ENCODE measurements at places on chromosomes 13 and 19. TPM values are rescaled to one million over a fixed set of nuclear protein-coding genes. Genes with fewer than 3 reads are reported as not detected.

DNA sequence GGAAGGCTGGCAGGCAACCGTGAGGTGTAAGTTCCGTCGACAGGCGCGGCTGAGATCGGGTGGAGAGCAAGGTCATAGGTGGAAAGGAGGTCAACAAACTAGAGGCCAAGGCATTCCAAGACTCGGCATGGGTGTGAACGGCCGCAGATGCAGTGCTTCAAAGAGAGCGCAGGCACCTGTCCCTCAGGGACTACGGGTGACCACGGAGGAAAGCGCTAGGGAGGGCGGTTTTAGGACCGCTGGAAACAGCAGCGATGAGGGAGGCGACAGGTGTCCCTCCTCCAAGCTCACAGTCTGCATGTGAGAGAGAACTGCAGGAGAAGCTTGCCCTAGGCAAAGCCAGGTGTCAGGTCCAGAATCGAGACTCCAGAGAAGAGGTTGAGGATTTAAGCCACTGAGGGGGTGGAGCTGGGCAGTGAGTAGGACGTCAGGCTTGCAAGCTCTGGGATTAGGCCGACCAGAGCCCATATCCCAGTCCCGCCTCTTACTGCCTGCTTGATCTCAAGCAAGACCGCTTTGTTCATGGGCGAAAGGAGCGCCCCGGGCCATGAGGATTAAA, 1.6 kb upstream of the MLNR start:
- DNase-seq = no peak

Gene RPS15
- total RNA-seq = 2,933 TPM

Gene SBSN
- total RNA-seq = not detected

GRCh38 chr19:18894254-18895037, 1.5 kb downstream of the CERS1 start:
- peak; percentile 48 for DNase-seq

- no peak for DNase-seq
These were observed 5.9 kb upstream of the PLAUR start for GRCh38 chr19:43675906-43676305.

Gene ALOX5AP
- total RNA-seq = 6.2 TPM

Gene IRGC
- total RNA-seq = not detected

DNA sequence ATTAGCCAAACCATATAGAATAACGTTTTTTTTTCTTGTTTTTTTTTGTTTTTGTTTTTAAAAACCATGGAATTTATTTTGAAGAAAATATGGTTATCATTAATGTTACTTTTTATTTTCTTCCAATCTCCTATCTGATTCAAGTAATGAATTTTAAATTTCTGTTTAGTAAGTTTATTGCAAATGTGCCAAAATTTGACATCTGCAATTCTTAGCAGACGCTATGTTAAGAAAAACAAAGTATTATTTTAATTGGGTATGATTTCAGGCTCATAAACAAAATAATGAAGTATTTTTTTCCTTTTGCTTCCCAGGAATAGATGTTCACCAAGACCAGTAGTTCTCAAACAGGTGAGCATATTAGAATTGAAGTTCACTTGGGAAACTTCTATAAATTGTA, 63.1 kb downstream of the POSTN start:
- DNase-seq = no peak

GRCh38 chr19:34734537-34735103, 577 bp downstream of the ZNF181 start:
- DNase-seq = no peak

DNA sequence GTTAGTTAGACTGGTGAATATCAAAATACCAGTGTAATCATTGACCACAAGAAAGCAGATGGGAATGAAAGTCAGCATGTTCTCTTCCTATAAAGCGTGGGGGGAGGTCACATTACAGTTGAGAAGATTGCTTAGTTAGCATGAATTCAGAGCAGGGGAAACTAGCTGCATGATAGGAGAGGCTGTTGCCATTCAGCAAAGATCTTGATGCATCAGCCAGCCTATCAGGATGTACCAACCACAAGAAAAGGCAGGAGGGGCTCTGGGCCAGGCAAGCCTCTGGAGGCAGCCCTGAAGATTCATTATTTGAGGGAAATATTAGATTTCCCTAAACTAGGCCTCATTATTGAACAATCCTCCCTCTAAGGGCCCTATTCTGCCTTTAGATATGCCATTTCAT, 5.0 kb upstream of the MTMR6 start:
- no peak for DNase-seq

DNA sequence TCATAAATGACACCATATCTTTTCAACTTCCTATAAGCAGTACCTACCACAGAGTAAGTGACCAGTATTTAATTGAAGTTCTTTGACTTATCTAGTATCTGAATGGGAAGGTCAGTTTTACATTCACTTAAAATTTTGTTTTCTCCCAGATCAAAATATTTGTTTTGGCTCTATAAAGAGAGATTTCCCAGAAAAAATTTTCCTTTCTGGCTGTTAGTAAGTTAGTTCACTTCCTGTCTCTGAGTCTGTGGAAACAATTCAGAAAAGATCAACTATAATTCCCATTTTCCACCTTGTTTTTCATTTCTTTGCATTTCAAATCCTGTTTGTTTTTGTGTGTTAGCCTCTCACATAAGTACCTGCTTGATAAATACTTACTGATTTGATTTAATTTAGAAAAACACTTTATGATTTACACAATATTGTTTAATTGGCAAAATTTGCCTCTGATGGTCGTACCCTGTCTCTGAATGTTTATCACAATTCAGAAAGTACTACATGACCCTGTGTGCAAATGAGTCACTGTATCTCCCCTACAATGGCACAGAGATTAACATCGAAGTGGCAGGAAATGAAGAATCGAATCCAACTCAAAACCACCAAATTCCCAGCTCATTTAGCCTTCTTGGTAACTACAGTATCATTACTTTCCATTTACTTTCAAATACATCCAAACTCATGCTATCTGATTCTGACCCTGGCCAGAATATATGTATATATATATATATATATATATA, 15.4 kb upstream of the MED4 start:
- peak; percentile 51 for DNase-seq

DNA sequence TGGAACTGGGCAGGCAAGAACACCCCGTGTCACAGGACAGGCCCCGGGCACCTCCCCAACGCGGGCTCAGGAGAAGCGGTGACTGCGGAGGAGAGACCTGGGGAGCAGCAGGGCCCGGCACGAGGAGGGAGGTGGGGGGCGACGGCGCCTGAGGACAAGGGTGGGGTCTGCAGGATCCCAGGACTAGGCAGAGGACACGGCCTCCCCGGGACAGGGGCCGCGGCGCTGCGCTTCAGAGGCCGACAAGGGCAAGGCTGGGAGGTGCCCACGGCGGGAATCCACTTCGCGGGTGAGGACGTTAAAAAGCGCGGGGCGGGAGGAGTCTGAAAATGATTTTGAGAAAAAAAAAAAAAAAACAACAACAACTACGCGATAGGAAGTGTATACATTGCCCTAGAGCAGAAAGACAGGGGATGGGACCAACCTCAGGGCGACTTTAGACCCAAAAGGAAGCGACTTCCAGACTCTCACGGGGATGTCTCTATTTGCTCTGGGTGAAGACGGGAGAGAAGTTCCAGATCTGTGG, 44.9 kb downstream of the ZNF611 start:
- peak; percentile 41 for DNase-seq

GRCh38 chr13:79385694-79386093, 20.4 kb downstream of the RBM26 start:
- DNase-seq = peak; percentile 21

DNA sequence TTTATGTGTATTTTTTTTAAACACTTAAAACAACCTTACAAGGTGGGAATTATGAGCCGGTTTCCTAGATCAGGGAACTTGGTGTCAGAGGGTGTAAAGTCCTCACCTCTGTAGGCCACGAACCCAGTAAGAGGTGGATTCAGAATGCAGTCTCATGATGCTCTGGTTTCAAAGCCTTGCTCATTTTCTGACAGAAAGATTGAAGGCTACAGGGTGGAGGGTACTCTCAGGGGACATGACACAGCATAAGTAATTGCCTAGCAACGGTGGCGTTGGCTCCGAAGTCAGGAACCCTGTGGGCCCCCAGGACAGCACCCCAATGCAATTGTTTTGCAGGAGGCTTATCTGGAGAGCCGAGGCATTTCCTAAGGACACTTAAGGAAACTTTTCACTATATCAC, 794.7 kb downstream of the EFNB2 start:
- no peak for DNase-seq

GRCh38 chr19:5822181-5822844, 17.2 kb downstream of the FUT6 start:
- DNase-seq = no peak

DNA sequence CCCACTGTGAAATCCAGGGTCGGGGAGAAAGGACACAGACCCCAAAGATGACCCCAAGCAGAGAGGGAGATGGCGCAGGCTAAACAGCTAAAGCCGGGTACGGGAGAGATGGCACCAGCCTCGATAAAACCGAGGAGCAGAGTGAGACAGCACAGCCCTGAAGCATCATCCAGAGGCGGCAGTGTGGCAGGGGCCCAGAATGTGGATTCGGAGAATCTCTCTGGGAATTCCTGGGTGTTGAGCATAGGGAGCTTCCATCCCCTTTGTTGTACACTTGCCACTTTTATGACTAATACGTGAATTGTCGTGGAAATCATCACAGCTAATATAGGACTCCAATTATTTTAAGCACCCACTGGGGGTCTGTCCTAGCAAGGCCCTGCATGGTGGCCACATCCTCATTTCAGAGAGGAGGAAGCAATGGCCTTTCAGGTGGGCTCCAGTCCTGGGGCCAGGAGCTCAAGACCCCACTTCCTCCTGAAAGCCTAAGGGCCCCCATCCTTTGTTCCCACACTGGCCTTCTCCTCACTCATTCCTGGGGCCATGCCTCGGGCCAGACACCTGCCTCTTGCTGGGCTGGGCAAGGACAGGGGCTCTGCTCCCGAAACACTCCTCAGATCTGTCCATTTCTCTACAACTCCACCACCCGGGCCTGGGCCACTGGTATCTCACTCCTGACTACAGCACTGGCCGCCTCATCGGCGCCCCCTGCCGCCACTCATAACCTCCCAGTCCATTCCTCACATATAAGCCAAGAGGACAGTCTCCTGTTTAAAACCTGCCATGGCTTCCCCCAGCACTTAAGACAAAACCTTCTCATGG, 29.3 kb upstream of the ATP1A3 start:
- peak; percentile 60 for DNase-seq

GRCh38 chr19:28968721-28969120, 244.2 kb downstream of the UQCRFS1 start:
- no peak for DNase-seq

DNA sequence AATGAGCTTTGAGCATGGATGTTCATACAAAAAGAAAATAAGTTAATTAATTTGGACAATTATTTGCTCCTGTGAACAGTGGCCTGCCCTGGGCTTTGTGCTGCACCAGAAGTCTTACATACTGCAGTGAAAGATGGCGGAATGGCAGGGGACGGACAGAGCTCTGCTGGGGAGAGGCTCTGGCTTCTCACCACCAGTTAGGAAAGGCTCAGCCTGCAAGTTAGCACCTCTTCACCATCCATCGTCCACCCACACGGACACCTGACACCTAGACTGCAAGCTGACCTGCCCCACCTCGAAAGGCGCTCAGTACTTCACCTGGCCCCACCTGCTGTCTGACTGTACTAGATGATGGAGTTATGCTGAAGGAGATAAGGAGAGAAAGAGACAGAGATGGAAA, 203.9 kb upstream of the IRS2 start:
- no peak for DNase-seq

Gene TEKTIP1
- not detected for total RNA-seq

DNA sequence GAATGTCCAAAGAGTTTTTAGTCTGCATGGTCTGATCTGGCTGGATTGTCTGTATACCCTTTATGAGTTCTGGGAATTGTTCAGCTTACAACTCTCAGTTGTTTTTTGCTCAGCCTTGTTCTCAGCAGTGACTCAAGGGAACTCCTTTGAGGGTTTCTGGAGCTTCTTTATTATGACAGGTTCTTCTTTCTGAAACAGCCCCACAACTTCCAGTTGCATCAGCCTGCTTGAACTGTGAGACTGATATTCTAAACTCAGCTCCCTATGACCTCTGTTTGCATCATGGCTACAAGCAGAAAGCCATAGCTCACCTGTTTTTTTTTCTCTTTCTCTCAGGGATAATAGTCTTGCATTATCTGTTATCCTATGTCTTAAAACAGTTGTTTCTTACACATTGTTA, 85.0 kb downstream of the TDRD3 start:
- DNase-seq = no peak

DNA sequence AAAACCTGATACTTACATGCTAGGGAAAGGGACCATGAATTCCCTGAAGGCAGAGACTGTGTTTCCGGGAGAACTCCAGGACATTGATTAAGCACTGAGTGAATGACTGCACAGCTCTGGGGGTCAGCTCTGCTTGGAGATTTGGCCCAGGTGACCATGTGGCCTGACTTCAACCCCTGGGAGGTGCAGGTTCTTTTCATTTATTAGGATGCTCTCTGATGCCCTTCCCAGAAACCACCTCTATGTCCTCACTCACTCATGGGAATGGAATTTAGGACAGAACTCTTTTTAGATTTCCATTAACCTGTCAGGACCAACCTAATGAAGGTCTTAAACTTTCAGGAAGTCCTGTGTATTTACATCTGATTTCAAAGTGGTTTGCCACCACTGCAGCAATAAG, 393.3 kb upstream of the ARGLU1 start:
- DNase-seq = no peak

Gene FUT1
- total RNA-seq = not detected

Gene ZFR2
- total RNA-seq = 2.3 TPM

GRCh38 chr19:3404324-3405260, 38.2 kb downstream of the NFIC start:
- peak; percentile 88 for DNase-seq

- peak; percentile 53 for DNase-seq
These were observed 11.1 kb downstream of the PDE4A start for GRCh38 chr19:10431254-10431942.

Gene MBD3L3
- total RNA-seq = not detected

- DNase-seq = no peak
These were observed 2852.5 kb downstream of the PCDH9 start for GRCh38 chr13:64377606-64378005.

Gene KL
- total RNA-seq = not detected

DNA sequence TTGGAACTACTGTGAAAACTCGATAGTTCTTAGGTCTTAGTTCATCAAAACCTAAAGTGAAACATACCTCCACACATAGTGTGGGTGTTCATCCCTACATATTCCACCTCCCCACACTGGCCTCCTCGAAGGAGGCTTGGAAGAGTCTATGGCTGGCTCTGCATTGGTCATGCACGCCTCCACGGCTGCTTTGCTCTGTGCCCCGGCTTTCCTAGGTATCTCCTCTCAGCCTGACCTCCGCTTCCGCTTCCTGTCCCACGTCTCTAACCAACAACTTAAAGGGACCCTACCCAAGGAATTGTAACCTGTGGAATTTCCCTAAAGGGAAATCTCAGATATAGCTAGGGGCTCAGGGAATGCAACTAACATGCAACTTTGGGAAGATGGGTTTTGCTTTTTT, 79.7 kb upstream of the MBNL2 start:
- no peak for DNase-seq
